AG04449 (cell line): ENCODE measurements at places on chromosomes 1 and 21.

GRCh38 chr1:64676386-64676785 lies 68.5 kb upstream of the RAVER2 start:
- no peak for DNase-seq

DNA sequence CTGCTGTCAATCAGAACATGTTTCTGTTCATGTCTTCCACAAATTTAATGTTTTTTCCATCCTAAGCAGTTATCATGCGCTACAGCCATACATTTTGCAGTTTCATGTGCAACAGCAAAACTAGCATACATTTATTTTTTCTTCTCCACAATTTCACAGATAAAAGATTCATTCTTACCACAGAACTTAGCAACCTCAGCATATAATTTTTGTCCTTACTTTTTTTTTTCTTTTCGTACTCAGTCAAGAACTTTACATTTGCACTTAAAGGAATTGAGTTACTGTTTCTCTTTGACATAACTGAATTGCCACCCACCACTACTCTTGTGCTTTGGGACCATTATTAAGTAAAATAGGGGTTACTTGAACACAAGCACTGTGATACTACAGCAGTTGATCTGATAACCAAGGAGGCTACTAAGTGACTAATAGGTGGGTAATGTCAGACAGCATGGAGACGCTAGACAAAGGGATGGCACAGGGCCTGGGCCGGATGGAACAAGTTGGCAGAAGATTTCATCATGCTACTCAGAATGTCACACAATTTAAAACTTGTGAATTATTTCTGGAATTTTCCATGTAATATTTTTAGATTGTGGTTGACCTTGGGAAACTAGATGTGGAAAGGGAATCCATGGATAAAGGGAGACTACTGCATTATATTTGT lies 50.2 kb upstream of the LHX8 start:
- DNase-seq: no peak

DNA sequence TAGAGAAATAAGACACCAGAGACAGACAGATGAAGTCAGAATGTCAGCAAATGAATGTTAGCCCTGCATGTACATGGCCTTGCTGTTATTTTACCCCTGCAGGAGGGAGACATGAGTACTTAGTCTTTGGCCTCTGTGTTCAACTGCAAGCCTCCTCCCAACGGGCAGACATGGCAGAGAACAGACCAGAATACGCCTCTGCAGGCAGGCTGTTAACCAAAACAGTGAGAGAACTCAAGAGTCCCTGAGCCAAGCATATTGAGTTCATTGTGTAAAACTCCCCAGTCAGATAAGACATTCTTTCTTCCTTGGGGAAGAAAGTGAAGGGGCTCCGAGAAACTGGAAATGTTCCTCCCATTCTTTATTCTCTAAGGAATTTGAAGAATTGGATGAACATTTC lies 150.9 kb downstream of the PHTF1 start:
- DNase-seq: no peak

- peak; percentile 69 for DNase-seq
These were observed 99.4 kb upstream of the JUN start for GRCh38 chr1:58883037-58883887.

DNA sequence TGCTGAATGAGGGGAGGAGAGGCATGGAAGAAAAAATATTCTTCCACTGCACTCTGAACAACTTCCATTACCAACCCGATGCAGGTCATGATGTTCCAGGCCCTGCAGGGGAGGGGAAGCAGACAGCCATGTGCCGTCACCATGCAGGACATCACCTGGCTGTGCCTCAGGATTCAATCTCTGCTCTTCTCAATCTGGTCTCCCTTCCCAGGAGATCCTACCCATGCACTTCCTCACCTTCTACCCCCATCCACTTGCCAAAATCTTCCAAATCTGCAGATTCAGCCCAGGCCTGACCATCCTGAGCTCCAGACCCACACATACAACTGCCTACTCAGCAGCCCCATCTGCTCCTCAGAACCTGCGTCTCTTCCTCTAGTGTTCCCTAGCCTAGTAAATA lies 5.8 kb upstream of the PAQR6 start:
- DNase-seq: no peak

GRCh38 chr1:6110326-6110725 lies 64.6 kb downstream of the KCNAB2 start:
- no peak for DNase-seq

GRCh38 chr21:28885853-28886177 lies 106.9 kb downstream of the LTN1 start:
- no peak for DNase-seq

GRCh38 chr1:31703431-31704270 lies at the start of gene COL16A1:
Gene COL16A1, minus strand, starts transcription at chr1:31704017. Its CDS starts 1,824 bp downstream, at chr1:31702193.
- no peak for DNase-seq

DNA sequence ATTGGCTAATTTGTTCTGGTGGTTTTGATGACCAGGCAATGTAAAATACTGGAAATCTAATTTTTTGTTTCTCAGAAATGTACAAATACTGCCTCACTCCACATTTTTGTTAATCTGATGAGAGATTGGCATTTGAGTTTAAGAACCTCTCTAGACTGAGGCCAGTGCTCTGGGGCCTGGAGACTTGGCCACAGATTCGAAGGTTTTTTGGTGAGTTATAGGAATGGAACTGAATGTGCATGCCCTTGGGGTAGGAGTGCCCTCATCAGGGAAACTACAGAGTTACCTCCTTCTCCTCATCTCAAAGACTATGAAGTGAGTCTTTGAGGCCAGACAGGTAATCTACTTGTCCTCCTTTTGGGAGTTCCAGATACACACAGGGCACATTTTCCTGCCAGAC lies 347.9 kb downstream of the LTN1 start:
- no peak for DNase-seq

- no peak for DNase-seq
These were observed 868.2 kb upstream of the CXADR start for GRCh38 chr21:16644685-16645084.

GRCh38 chr1:26950602-26951001 lies 9.7 kb downstream of the KDF1 start:
- DNase-seq: no peak

DNA sequence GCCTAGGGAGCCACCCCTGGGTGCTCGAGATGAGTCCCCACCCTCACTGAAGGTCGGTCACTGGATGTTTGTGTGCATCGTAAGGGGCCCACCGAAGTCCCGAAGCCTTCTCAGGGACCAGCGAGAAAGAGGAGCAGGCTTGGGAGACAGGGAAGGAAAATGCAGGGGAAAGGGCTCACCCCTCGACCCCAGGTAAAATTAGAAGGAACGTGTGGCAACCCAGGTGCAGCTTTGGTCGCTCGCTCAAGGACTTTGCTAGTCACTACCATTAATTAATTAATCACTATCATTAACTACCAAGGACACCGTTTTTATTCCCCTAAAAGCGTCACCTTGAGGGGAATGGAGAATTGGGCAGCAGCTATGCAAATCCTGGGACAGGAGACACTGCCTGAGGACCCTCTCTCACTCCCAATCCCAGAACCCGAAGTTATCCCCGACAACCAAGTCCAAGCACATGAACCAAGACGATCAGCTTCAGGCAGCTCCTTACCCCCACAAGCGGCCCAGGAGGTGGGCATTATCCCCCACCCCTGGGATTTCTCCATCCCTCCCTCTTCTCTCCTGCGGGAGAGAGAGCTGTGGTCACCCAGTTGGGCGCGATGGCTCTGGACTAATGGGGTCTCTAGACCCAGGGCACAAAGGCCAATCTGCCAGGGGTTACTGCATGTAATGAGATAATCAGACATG lies 4.2 kb upstream of the SIM2 start:
- DNase-seq: no peak

DNA sequence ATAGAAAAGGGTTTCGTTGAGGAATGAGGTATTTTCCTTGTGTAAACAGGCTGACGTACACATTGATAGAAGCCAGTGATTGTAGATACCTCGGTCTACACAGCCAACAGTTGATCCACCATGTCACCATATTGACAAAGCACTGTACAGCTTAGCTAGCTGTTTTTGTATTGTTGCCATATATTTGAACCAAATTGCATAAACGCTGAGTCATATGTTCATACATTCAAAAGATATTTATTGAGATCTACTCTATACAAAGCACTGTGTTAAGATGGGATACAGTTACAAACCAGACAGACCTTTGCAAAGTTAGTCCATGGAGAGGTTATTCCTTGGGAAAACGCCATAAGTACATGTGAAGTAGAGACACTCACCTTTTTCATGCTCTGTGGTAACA lies 132.4 kb upstream of the ATP1B1 start:
- no peak for DNase-seq

GRCh38 chr1:81452693-81453366 lies 347.9 kb upstream of the ADGRL2 start:
- no peak for DNase-seq

- no peak for DNase-seq
These were observed 9.4 kb downstream of the SLC25A44 start for GRCh38 chr1:156203331-156203730.

DNA sequence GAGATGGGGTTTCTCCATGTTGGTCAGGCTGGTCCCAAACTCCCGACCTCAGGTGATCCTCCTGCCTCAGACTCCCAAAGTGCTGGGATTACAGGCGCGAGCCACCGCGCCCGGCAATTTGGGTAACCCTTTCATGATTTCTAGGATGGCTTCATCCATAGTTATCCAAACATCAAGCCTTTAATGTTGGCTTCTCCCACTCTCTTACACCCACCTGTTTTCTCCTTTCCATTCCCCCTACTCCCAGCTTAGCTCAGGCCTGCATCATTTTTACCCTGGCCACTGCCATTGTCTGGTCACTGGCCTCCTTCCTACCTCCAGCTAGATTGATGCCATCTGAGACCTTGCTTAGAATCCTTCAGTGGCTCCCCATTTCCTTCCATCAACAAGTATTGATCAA lies 2.0 kb upstream of the SOX13 start:
- DNase-seq: no peak

DNA sequence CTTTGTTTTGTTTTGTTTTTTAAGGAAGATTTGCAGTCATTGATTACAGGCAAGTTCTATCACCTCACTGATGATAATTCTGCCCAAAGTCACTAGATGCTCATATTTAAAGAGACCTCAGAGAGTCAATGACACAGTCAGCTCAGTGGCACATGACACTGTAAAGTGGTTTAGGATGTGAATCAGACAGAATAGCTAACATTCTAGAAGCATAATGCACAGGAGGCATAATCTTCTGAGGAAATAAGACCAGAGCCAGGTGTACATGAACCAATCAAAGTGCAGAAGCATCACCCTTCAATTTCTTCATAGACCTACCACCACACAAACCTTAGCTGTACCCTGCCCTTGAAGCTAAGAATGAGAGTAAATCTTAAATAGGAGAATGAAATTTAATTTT lies 268.5 kb downstream of the BRINP2 start:
- DNase-seq: no peak

DNA sequence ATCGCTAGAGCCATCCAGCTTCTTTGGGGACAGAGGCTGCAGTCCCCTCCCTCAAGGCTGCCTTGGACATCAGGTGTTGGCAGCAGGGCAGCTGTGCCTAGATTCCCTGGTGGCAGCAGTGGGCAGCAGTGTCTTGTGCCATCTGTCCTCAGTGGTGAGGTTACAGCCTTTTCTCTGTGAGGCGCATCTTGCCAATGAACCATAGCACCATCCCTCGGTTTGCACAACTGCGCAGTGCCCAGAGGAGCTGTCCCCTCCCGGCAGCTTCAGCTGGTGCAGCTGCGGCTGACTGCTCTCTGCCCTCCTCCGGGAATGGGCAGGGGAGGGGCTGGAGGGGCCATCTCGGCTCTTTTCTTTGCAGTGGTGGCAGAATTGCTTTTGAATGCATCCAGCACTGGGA lies 59.0 kb upstream of the C8B start:
- DNase-seq: no peak

DNA sequence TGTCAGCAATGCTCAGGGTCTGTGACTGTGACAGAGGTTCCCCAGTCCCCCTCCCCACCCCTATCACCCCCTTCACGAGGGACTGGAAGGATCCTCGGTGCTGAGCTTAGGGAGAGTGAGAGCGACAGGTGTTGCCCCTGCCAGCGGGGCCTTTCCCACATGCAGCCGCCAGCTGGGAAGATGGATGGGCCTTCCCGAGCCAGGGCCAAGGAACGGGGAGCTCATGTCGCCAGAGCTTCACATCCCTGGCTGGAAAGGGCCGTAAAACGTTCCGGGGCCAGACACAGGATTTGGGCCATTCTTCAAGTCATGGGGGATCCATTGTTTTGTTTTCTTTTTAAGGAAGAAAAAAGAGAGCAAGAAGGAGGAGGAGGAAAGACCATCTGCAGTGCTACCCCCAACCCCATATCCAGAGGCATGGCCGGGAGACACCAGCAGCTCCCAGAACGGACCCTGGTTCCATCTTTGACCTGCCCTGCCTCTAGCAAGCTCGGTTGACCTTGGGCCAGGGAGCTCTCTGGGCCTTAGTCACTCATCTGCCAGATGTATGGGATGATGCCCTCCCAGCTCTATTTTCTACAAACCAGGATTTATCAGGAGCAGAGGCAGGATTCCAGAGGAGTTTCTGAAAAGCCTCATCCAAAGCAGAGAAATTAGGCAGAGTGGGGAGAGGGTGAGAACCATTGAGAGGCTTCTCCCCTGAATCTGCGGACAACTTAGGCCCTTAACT lies 54.1 kb downstream of the TAS1R2 start:
- no peak for DNase-seq

- DNase-seq: no peak
These were observed 64.4 kb downstream of the KCNT2 start for GRCh38 chr1:196543833-196544232.

DNA sequence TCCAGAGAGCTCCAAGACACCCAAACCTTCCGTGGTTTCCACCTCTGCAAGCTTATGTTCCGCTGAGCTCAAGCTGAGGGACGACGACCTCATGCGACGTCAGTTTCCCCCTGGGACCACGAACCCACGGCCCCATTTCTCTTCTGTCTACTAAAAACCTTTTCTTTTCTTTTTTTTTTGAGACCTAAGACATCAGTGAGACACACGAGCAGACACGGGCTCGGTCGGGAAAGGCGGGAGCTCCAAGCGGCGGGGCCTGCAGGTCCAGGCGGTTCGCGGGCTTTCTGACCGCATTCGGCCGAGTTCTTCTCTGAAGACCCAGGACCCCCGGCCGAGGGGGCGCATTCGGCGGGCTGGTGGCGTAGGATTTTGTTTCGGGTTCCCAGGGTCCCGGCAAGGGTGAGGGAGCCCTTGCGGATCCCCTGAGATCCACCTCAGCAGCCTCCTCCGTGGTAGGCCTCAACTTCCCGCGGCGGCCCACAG lies 402 bp downstream of the C21orf58 start:
- no peak for DNase-seq

DNA sequence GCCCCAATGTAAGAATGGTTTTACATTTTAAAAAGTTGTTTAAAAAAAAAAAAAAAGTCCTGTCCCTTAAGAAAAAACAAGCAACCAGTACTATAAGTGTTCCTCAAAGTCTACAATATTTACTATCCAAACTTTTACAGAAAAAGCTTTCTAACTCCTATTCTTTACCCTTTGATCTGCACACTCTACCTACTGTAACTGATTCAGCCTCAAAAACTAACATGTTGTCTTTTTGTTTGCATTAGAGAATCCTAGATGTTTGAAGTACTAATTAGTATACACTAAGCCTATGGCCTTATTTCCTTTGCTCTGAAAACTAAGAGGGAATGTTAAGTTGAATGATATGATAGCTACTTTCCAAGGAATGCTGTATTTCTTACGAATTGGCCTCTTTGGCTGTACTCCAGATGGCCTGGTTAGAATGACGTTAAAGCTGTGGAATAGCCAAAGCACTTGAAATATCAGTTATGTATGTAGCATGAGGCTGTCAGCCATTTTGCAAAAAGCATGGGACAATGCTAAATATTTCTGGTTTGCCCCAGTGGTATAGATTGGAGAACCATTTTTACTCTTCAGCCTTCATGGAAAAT lies 234.8 kb downstream of the GPR52 start:
- DNase-seq: peak; percentile 56
